ENCODE measurements at places on chromosomes 3 and 15. TPM values are rescaled to one million over a fixed set of nuclear protein-coding genes. Genes with fewer than 3 reads are reported as not detected.

SAXO2 gene
- 3.9 TPM for total RNA-seq

TUSC7 gene
- total RNA-seq: not detected

SNRK gene
- total RNA-seq: 206 TPM

FETUB gene
- total RNA-seq: not detected

C2CD4B gene
- total RNA-seq: not detected

CD200R1 gene
- 8.8 TPM for total RNA-seq

FBXO22 gene
- 24.8 TPM for total RNA-seq

PAK6 gene
- not detected for total RNA-seq

CRABP1 gene
- not detected for total RNA-seq

MYLK gene
- not detected for total RNA-seq

TEX9 gene
- 3.8 TPM for total RNA-seq

POLQ gene
- 0.36 TPM for total RNA-seq

SLC15A2 gene
- 2.7 TPM for total RNA-seq

DNAJB8 gene
- not detected for total RNA-seq

CNTN6 gene
- not detected for total RNA-seq

PLSCR4 gene
- not detected for total RNA-seq

CXCR6 gene
- 0.25 TPM for total RNA-seq

SSUH2 gene
- total RNA-seq: not detected

SPESP1 gene
- total RNA-seq: 0.60 TPM

CSTA gene
- not detected for total RNA-seq

SLC2A2 gene
- total RNA-seq: not detected

SLC35G2 gene
- not detected for total RNA-seq

CPNE9 gene
- total RNA-seq: 0.55 TPM

UQCC5 gene
- total RNA-seq: 13.4 TPM

DNAH12 gene
- total RNA-seq: 0.66 TPM

CIDEC gene
- 0.31 TPM for total RNA-seq

DNAJA4 gene
- 51.4 TPM for total RNA-seq

ADGRG7 gene
- total RNA-seq: not detected

CCRL2 gene
- 2.8 TPM for total RNA-seq

VEPH1 gene
- total RNA-seq: not detected

ABHD17C gene
- 2.5 TPM for total RNA-seq

CLRN1 gene
- total RNA-seq: not detected

ALCAM gene
- total RNA-seq: 2.7 TPM

RHCG gene
- not detected for total RNA-seq

SLC22A13 gene
- total RNA-seq: 1.0 TPM

JAGN1 gene
- 38.0 TPM for total RNA-seq

MINAR1 gene
- total RNA-seq: 0.47 TPM

AKAP13 gene
- 244 TPM for total RNA-seq

MKRN2OS gene
- not detected for total RNA-seq

RAMAC gene
- total RNA-seq: 22.3 TPM

BFSP2 gene
- not detected for total RNA-seq

NBEAL2 gene
- total RNA-seq: 40.7 TPM

RETNLB gene
- total RNA-seq: not detected

TLE3 gene
- total RNA-seq: 123 TPM

GOLGA6L7 gene
- total RNA-seq: not detected

STAC gene
- not detected for total RNA-seq

PAQR9 gene
- total RNA-seq: not detected

EOMES gene
- 4.6 TPM for total RNA-seq

LDHAL6B gene
- total RNA-seq: not detected

IP6K2 gene
- 91.5 TPM for total RNA-seq

TMEM207 gene
- total RNA-seq: not detected

PRSS50 gene
- total RNA-seq: not detected

GPR27 gene
- total RNA-seq: not detected

UROC1 gene
- 0.10 TPM for total RNA-seq

RTP3 gene
- not detected for total RNA-seq

ZNF860 gene
- 1.1 TPM for total RNA-seq

TRIM42 gene
- not detected for total RNA-seq

PLSCR2 gene
- total RNA-seq: not detected

ISLR2 gene
- not detected for total RNA-seq

Data from naive thymus-derived CD8-positive, alpha-beta T cell (primary cell).